ENCODE measurements at places on chromosomes 5 and 9. TPM values are rescaled to one million over a fixed set of nuclear protein-coding genes. Genes with fewer than 3 reads are reported as not detected.

DNA sequence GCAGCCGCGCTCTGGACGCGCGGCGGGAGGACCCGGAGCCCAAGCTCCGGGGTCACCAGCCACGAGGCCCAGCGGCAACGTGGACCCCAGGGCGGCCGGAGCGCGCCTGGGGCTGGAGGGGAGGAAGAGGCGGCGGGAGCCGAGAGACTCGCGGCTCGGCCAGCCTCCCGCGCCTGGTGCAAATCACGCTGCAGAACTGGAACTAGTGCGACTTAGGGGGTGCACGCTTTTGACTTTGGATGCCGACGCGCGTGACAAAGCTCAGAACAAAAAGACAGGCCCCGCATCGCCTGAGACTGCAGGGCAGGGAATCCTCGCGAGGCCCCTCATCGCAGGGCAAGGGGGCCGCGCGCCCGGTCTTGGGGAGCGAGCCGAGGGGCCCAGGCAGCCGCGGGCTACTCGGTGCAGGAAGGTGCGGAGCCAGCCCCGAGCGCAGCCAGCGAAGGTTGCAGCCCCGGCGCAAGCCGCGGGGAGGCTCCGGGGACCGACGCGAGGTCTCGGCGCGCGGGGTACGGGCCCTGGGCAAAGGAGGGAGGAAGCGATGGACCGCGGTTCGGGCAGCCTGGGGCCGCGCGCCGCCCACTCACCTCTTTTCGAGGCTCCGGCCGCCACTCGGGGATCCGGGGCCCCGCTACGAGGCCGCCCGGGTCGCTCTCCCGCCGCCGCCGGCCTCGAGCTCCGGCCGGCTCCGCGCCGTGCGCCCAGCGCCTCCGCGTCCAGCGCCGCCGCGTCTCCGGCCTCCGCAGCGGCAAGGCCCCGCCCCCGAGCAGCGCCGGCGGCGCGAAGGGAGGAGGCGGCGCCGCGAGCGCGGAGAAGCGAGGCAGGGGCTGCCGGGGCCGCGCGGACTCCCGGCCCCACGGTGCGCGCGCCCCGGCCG lies at the start of gene GOLM1:
Gene GOLM1 (minus strand): TSS at position 735 of the 877 bp plus-strand sequence. CDS start 20,238 bp downstream, outside the sequence.
- no peaks in the 10 kb centered on the region for H3K27me3 ChIP-seq
- peak within 1 kb of the TSS; percentile 77 for H3K4me3 ChIP-seq

GRCh38 chr5:90022002-90022710 lies 387.4 kb downstream of the CETN3 start:
- H3K27ac ChIP-seq, result no peak overlapping the region
- no peaks in the 10 kb centered on the region for H3K36me3 ChIP-seq
- no peaks in the 10 kb centered on the region for H3K4me1 ChIP-seq
- no peak for DNase-seq

- no peaks in the 10 kb centered on the region for H3K27me3 ChIP-seq
- no peaks in the 10 kb centered on the region for H3K36me3 ChIP-seq
- peaks cover 7% of the 10 kb centered on the region for H3K4me1 ChIP-seq
- peak overlapping the region; percentile 61 for H3K4me3 ChIP-seq
- no peak for DNase-seq
Observed at GRCh38 chr9:22446950-22447617, 460 bp downstream of the DMRTA1 start.

DNA sequence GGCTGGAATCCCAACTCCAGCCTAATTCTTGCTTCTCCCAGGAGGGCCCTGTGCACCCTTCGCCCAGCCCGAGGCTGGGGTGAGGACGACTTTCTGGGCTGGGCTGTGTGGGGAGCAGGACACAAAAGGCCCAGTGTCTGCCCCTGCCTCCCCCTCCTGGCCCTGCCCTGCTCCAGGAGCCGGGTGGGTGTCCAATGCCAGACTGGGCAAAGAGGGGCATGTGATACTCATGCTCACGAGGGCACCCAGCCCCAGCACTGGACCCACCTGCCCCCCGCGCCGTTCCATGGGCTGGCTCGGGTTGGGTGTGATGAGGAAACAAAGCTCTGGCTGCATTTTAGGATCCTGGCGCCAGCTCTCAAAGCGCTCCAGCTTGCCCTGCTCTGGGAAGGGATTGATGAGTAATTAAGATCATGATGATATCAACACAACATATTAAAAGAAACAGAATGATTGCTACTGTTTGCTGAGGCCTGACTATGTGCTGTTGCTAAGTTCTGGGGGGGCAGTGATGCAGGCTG lies 30.7 kb downstream of the LHX2 start:
- DNase-seq, result no peak
- no peak overlapping the region for H3K4me3 ChIP-seq
- H3K36me3 ChIP-seq, result no peaks in the 10 kb centered on the region
- no peak overlapping the region for H3K27ac ChIP-seq

DNA sequence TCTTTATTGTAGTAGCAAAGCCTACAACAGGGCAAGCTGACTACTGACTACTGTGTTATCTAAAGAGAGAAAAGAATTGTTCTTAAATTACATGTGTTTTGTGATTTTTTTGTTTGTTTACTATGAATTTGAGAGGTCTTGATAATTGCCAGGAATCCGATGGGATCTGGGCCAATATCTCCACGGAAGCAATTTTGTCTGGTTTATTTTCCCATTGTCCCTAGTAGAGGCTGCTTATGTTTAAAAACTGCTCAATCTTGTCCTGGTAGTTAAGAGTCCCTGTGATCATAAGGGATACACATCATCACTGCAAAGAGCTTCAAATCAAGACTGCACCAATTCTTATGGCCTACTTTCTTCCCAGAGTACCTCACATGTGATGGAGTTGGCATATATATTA lies 94.4 kb downstream of the GLDC start:
- H3K4me3 ChIP-seq, result no peak overlapping the region
- H3K27ac ChIP-seq, result no peak overlapping the region
- no peaks in the 10 kb centered on the region for H3K36me3 ChIP-seq
- peaks cover 6% of the 10 kb centered on the region for H3K4me1 ChIP-seq

GRCh38 chr5:167877924-167878323 lies 413.5 kb upstream of the WWC1 start:
- H3K27me3 ChIP-seq, result no peaks in the 10 kb centered on the region
- DNase-seq, result no peak
- H3K36me3 ChIP-seq, result no peaks in the 10 kb centered on the region
- H3K27ac ChIP-seq, result no peak overlapping the region

The OLFM1 gene
- polyA plus RNA-seq, result 22.3 TPM
